ENCODE measurements at places on chromosomes 4 and X.

GRCh38 chr4:955931-956381 lies 17.4 kb downstream of the DGKQ start:
- no peak for DNase-seq

DNA sequence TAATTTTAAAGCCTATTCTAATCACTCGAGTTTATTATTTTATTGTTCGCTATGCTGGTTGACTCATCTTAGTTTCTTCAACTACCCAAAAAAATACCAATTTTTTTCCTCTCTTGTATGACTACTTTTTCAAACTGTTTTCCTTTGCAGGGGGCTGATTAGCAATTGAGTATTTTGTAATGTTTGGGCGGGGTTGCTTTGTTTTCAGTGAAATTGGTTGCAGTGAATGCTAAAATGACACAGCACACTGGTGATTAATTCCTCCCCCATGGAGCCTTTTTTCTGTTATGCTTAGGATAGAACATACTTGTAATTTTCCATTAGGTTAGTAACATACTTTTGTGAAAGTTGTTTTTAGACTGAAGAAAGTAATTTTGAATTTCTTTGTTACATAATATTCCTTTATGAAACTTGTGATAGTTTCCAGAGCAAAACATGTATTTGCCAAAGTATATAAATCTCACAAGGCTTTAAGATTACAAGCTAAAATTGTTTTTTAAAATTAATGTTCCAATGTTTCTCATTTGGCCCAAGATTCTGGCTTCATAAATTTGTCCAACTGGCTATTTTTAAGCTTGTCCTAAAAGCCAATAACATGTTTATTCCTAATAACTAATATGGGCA lies 120.4 kb downstream of the CHIC1 start:
- no peak for DNase-seq

DNA sequence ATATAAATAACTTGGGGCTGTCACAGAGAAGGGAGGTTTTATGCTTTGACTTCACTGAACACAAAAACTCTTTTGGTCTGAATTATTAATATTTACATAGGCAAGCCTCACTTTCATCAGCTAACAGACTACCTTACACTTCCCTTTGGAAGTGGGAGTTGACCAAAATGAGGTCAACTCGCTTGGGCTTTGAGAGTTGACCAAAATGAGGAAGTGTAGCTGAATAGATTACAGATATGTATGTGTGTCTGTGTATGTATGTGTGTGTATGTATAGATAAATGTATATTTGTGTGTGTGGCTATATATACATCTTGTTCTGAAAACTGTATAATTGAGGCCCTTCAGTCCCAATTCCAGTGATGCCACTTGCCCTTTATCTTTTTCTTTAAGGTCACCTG lies 113.3 kb upstream of the IL13RA1 start:
- DNase-seq: no peak

DNA sequence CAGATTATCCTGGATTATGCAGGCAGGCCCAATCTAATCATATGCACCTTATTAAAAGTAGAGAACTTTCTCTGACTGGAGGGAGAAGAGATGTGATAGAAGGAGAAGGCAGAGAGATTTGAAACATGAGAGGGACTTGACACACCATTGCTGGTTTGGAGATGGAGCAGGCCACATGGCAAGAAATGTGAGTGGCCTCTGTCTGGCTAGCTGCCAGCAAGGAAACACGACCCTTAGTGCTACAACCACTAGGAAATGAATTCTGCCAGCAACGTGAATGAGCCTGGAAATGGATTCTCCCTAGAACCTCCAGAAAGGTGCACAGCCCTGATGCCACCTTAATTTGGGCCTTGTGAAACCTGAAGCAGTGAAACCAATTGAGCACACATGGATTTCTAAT lies 79.5 kb upstream of the MBNL3 start:
- no peak for DNase-seq

GRCh38 chrX:53237056-53237455 lies 12.0 kb upstream of the KDM5C start:
- DNase-seq: no peak

GRCh38 chr4:6461301-6462165 lies 10.9 kb downstream of the PPP2R2C start:
- DNase-seq: peak; percentile 93

DNA sequence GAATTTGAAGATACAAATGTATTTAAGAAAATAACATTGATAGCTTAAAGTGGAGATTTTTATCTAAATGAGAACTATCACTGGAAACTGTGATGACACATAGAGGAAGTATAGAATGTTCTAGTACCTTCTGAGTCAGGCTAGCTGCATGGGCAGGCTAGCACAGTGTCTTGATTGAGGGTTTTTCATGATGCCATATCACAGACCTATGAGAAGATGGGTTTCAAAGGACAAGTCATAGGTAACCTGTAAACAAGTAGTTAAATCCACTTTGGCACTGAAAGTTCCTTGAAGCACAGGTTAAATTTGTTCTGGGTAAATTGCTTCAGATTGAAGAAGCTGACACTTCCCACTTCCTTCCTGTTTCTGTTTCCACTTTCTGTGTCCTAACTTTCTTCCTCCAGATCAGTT lies 48.2 kb upstream of the CDKN2AIP start:
- DNase-seq: no peak

GRCh38 chr4:3220476-3221183 lies 28.3 kb upstream of the MSANTD1 start:
- DNase-seq: no peak

GRCh38 chrX:48852857-48853256 lies 17.4 kb upstream of the PCSK1N start:
- no peak for DNase-seq

GRCh38 chrX:3545901-3546300 lies 167.5 kb downstream of the PRKX start:
- DNase-seq: no peak

- DNase-seq: no peak
Measured at GRCh38 chr4:128751354-128751753, 58.1 kb upstream of the JADE1 start.

GRCh38 chr4:72312032-72312650 lies 256.9 kb downstream of the ADAMTS3 start:
- no peak for DNase-seq

DNA sequence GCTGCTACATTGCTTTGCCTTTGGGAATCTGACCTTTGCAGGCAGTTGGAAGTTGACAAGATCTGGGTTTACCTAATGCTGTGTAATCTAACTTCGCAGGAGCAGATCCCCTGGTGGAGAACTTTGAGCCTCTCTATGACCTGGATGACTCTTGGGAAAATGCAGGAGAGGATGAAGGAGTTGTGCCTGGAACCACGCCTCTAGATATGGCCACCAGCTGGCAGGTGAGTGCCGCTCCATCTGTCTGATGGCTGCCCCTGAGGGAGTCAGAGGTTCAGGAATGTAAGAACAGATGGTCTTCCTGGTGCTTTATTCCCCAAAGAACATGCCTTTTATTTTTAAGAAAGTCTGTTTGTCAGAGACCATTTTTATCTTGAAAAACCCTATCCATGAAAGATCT lies 109.3 kb downstream of the NFKB1 start:
- DNase-seq: no peak

DNA sequence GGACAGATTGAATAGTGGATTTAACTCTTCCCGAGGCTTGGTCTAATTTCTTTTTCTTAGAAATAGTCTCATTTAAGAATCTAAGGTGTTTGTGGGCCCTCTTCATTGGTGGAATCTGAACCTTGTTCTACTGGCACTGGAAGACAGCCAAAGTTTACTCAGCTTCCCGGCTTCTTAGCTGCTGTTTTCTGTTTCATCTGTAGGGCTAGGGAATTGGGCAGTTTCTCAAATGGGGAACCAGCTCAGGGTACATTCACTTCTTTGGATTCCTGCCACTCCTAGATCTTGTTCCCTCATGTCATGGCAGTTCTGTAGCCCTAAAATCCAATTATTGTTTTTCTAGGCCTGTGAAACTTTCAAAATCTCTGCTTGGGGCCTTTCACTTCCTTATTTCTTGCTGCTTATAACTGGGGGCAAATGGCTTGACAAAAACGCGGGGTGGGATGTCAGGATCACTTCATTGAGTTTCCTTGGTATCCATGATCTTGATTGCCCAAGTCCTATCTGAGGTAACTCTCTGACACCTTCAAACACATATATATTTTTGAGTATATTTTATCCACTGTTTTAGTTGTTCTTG lies 985.0 kb downstream of the C4orf33 start:
- no peak for DNase-seq

- no peak for DNase-seq
Measured at GRCh38 chr4:134695433-134695832, 493.8 kb upstream of the PABPC4L start.

DNA sequence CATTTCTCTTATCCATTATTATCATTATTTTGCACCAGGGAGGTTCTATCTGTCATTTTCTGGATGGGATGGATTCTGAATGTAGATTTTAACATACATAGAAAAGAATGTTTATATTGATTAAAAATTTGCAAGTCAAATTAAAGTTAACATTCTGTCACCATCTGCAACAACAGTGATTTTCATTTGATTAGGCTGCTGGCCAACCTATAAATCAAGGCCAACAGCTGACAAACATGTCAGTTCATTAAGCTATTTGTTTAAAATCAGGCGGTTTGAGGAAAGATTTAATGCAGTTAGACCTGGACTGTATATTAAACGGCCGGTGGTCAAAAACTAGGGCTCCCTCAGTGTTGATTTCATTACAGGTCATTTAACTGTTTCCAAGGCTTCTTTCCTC lies 109.5 kb upstream of the CBR4 start:
- DNase-seq: no peak

- DNase-seq: no peak
Measured at GRCh38 chr4:158610790-158611189, 60.9 kb downstream of the C4orf46 start.

- DNase-seq: no peak
Measured at GRCh38 chr4:123050018-123050417, 127.6 kb upstream of the NUDT6 start.

DNA sequence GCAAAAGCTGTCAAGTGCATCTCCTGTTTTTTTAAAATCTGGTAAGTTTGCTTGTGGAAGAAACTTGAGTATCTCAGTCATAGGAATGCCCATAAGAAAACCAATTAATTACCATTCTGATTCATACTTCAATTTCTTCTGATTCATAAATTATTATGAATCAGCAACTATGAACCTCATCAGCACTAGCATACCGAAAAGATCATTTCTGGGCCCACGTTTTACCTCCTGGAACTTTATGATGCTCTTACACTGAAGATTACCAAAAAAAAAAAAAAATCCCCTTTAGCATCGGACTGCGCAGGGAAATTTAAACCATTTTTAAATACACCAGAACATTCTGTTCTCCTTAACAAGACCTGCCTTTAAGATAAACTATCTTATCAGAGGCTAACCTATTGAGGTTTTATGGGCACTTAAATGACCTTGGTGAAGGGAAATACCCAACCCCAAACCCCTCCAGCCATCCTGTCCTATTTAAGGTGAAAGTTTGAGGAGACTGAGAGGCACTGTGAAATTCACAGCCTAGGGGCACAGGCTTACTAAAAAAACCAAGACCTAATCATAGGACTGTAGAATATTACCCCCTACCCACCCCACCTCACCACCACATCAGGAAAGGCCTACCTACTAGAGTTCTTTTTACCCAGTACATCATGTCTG lies 38.2 kb upstream of the ABCG2 start:
- DNase-seq: no peak

GRCh38 chr4:159048166-159048886 lies 54.6 kb upstream of the RAPGEF2 start:
- no peak for DNase-seq
